Activated naive CD4-positive, alpha-beta T cell treated with anti-CD3 and anti-CD28 coated beads for 36 hours (primary cell): ENCODE measurements at places on chromosomes 2 and 18. TPM values are rescaled to one million over a fixed set of nuclear protein-coding genes. Genes with fewer than 3 reads are reported as not detected.

The NYAP2 gene
- not detected for total RNA-seq

The ADGRF3 gene
- total RNA-seq: 2.7 TPM

The ARHGAP25 gene
- total RNA-seq: 43.0 TPM

DNA sequence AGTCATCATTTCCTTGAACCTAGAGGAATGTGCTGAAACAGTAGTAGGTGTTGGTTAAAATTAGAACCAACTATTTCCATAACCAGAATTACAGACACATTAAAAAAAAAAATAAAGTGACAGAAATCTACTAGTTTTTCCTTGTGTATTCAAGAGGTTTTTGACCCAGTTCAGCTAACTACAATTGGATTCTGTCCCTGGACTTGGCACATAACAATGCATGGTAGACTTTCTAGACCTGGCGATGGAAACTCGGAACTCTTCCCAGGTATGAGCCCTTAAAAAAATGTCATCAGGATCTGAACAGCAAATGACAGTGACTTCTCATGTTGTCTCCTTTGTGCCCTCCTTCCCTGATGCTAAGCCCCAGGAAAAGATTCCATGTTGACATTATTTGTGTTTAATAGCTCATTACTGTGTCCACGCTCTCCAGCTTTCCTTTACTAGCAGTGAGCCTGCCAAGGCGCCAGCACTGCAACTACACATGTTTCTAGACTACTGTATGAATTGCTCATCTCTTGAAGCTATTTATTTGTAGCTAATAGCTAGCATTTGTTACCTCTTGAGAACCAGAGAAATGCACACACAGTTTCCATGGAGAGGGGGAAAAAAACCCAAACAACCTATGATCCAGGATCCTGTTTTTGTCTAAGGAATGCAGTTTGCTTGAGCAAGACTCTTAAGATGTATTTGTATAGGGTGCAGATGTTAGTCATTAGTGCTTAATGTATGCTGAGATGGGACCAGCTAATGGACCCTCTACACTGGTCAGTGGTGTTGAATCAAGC, 148.5 kb downstream of the FMNL2 start:
- peaks cover 1% of the 10 kb centered on the region for H3K27me3 ChIP-seq
- no peaks in the 10 kb centered on the region for H3K4me1 ChIP-seq
- no peak overlapping the region for H3K4me3 ChIP-seq
- no peak overlapping the region for H3K27ac ChIP-seq

The HRH4 gene
- not detected for total RNA-seq
